Stimulated activated CD8-positive, alpha-beta memory T cell treated with anti-CD3 and anti-CD28 coated beads, Interleukin-2, amount 100 ng/mL, for 1 hour (primary cell): ENCODE measurements at places on chromosomes 6 and 20.

DNA sequence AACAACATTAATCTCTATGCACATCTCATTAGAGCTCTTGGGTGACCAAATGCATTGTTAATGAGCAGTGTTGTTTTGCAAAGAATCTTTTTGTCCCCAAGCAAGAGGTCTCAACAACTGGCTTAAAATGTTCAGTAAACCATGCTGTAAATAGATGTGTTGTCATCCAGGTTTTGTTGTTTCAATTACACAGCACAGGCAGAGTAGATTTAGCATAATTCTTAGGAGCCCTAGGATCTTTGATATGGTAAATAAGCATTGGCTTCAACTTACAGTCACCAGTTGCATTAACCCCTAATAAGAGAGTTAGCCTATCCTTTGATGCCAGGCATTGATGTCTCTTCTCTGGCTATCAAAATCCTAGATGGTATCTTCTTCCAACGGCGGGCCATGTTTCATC, 23.3 kb downstream of the NUP153 start:
- no peak for DNase-seq

DNA sequence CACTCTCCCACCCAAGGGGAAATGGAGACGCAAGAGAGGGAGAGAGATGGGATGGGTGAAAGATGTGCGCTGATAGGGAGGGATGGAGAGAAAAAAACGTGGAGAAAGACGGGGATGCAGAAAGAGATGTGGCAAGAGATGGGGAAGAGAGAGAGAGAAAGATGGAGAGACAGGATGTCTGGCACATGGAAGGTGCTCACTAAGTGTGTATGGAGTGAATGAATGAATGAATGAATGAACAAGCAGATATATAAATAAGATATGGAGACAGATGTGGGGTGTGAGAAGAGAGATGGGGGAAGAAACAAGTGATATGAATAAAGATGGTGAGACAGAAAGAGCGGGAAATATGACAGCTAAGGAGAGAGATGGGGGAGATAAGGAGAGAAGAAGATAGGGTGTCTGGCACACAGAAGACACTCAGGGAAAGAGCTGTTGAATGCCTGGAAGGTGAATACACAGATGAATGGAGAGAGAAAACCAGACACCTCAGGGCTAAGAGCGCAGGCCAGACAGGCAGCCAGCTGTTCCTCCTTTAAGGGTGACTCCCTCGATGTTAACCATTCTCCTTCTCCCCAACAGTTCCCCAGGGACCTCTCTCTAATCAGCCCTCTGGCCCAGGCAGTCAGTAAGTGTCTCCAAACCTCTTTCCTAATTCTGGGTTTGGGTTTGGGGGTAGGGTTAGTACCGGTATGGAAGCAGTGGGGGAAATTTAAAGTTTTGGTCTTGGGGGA, 754 bp downstream of the TNF start:
- no peak for DNase-seq

GRCh38 chr20:32903666-32904175, 45.0 kb downstream of the EFCAB8 start:
- no peak for DNase-seq

DNA sequence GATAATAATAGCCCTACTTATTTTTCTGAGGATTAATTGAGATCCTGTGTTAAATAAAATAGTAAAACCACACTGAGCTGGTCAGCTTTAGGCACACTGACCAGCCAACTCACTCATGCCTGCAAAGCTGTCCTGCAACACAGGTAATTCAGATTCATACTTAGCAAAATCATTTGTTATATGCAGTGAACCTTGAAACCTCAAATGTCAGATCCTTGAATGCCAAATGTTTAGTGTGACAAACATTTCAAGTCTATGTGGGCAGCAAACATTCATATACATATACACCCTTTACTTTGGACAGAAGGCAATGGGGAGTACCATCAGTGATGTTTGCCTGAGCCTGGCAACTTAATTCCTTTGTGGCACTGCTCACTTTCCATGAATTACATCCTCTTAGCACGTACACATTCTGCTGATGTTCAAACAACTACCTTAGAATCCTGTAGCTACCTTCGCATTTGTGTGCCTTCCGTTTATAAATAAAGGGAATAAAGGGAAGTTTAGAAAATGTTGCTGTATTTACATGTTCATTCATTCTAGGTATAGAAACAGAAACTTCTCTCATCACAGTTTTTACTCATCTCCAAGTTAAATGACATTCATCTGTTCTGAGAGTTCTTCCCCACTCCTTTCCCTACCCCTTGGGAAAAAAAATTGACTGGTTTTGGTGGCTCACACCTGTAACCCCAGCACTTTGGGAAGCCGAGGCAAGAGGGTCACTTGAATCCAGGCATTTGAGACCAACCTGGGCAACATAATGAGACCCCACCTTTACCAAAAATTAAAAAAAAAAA, 140.8 kb downstream of the ZFAND3 start:
- DNase-seq = no peak

DNA sequence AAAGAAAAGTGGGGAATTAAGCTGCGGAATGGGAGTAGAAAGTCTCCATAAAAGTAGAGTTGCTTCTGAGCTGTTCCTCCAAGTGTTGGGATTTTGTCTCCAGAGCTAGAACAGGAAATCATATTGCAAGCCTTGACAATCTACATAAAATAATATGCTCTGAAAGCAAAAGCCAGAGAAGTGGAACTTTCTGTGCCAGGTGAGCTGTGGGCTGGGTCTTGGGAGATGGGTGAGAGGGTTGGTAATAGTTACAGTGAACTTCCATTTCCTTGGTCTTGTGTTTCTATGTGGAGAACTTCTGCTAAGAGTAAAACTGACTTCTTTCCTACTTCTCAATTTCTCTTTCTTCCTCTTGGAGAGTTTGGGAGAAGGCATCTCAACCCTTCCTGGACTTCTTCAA, 6.3 kb upstream of the HMGN4 start:
- DNase-seq = no peak

DNA sequence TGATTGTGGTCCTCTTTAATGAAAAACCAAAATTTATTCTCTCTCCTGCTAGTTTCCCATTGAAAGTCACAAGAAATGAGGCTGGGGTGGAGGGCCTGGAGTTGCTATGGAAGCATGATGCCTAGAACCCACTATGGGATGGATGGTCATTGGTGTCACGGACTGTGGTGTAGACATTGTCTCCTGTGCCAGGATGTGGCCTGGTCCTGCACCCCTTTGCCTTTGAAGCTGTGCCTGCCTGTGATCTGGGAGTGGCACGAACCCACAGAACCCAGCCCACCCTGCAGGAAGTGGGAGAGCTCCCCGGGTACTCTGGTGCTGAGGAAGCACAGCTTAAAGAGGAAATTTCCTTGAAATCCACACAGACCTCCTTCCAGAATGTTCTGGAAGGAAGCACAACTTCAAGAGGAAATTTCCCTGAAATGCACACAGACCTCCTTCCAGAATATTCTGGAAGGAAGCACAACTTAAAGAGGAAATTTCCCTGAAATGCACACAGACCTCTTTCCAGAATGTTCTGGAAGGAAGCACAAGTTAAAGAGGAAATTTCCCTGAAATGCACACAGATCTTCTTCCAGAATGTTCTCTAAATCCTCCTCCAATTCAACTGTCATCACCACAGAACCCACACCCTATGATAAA, 105.6 kb downstream of the CDH26 start:
- DNase-seq = no peak
